CD8-positive, alpha-beta memory T cell (primary cell): ENCODE measurements at places on chromosomes 3 and 15.

GRCh38 chr3:142852009-142852408 is 36.9 kb downstream of the PCOLCE2 start:
- H3K27me3 ChIP-seq: no peaks in the 10 kb centered on the region
- no peaks in the 10 kb centered on the region for H3K36me3 ChIP-seq
- H3K4me3 ChIP-seq: no peak overlapping the region
- H3K4me1 ChIP-seq: no peaks in the 10 kb centered on the region
- DNase-seq: no peak
- H3K27ac ChIP-seq: no peak overlapping the region

GRCh38 chr3:161212171-161212771 is 8.8 kb upstream of the NMD3 start:
- H3K27ac ChIP-seq: no peak overlapping the region
- H3K36me3 ChIP-seq: no peaks in the 10 kb centered on the region
- no peak for DNase-seq
- H3K27me3 ChIP-seq: no peaks in the 10 kb centered on the region

DNA sequence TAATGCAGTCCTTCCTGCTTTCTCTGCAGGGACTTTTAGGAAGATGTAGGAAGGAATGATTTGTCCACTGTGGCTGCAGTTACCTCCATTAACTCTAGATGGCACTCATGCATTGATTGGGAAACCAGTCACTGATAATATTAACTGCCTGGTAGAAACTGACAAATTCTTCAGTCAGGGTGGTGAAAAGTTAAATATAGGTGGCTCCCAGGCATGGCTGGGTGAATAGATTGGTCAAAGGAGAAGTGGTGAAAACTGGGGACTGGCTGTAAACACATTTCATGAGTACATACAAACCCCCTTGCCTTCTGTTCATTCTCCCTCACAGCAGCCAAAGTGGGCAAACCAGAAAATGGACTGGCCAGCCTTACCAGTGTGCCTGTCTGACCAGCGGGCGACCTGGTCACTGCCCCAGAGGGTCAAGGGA is 333.4 kb downstream of the THSD4 start:
- no peaks in the 10 kb centered on the region for H3K36me3 ChIP-seq
- DNase-seq: no peak
- no peaks in the 10 kb centered on the region for H3K27me3 ChIP-seq
- H3K4me3 ChIP-seq: no peak overlapping the region

GRCh38 chr3:176692966-176693785 is 504.1 kb downstream of the TBL1XR1 start:
- H3K27ac ChIP-seq: no peak overlapping the region
- no peaks in the 10 kb centered on the region for H3K27me3 ChIP-seq
- DNase-seq: no peak
- no peaks in the 10 kb centered on the region for H3K4me1 ChIP-seq

DNA sequence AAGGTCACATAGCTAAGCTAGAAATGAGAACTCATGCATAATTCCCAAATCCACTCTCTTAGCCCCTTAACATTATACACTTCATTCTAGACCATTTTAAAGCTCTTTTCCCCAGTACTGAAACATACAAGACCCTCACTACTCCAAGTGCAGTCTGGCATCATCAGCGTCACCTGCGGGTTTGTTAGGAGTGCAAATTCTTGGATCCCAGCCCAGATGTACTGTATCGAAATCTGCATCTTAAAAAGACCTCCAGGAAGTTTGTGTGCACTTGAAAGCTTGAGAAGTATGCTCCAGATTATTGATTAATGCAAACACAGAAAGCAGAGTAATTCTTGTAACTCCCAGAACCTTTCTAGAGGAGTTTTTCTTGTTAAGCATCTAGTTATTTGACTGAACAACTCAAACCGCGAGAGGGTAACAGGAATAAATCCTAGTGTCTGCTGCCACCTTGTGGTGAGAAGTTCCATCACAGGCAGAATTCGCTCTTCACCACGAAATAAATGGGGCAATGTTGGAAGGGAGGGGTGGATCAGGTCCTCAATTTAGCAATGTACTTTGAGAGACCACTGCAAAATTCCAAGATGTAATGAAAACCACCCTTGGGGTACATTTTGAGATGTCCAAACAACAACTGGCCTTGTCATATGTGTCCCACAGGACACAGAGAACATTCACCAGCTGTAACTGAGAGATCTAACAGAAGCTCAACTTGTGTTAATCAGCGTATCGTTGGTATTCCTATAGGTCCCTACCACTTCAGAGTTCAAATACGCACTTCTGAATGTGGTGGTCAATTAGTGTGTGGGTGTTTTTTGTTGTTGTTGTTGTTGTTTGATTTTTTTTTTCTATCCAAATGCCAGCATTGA is 583 bp upstream of the C3orf49 start:
- no peak overlapping the region for H3K4me3 ChIP-seq
- no peak overlapping the region for H3K27ac ChIP-seq
- peak; percentile 58 for DNase-seq
- no peaks in the 10 kb centered on the region for H3K36me3 ChIP-seq
- no peaks in the 10 kb centered on the region for H3K4me1 ChIP-seq

DNA sequence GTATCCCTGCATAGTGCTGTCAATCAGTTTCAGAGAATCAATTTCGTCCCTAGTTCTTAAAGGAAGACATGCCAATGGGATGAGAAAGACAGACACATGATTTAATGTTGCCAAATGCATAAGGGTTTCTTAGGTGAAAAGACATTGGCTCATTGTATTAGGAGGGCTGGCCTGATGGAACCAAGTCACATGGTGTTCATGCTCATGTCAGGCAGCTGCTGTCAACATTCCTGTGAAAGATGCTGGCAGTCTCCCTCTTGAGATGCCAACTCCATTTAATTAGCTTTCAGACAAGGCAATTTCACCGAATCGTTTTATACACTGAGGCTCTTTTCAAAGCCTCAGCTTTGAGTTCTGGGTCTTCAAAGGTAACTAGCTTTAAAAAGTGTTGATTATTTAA is 16.1 kb upstream of the IL1RAP start:
- H3K4me3 ChIP-seq: no peak overlapping the region
- no peak for DNase-seq
- H3K27ac ChIP-seq: no peak overlapping the region
- H3K4me1 ChIP-seq: no peaks in the 10 kb centered on the region

DNA sequence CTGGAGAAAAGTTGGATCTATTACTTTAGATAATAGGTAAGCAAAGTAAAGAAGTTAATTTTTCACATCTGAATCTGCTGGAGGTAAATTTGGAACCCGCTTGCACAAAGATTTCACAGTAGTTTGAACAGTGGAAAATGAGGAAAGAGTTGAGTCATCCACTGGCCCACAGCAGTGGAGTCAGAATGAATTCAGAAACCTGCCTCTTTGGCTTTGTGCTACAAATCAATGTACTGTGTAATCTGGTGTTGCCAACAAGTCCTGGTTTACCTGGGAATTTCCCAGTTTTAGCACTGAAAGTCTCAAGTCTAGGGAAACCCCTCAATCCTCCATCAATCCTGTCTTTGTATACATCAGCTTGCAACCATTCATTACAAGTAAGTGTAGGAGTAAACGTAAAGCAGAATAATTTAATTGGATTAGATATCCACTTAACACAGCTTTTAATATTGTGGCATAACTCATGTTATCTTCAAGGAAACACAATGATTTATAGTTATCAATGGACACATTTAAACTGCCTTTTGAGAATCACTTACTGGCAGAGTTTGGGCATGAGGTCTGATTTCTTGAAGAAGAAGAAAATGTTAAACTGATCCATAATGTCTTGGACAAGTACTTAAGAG is 100.6 kb downstream of the DCLK3 start:
- H3K4me1 ChIP-seq: no peaks in the 10 kb centered on the region
- H3K27me3 ChIP-seq: no peaks in the 10 kb centered on the region
- no peak for DNase-seq
- no peak overlapping the region for H3K4me3 ChIP-seq
- no peaks in the 10 kb centered on the region for H3K36me3 ChIP-seq
- no peak overlapping the region for H3K27ac ChIP-seq

- no peak for DNase-seq
- no peak overlapping the region for H3K27ac ChIP-seq
- H3K27me3 ChIP-seq: no peaks in the 10 kb centered on the region
- no peaks in the 10 kb centered on the region for H3K36me3 ChIP-seq
- peaks cover 4% of the 10 kb centered on the region for H3K4me1 ChIP-seq
These were observed 84.1 kb downstream of the ZNF609 start for GRCh38 chr15:64544450-64544849.

DNA sequence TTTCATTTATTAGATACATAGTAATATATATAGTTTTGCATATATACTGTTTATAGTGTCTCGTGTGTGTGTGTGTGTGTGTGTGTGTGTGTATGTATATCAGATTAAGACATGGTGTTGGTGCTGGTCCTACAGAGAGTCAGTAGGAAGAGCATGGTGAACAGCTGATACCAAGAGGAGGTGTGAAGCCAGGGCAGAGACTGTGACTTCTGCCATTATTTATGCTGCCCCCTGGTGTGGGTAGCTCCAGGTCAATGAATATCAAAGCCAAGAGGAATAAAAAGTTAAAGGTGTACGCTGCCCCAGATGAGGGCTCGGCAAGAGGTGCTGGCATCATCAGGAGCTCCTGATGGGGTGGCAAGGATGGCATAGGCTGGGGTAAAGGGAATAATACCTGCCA is 299.5 kb upstream of the RASGRP1 start:
- H3K4me3 ChIP-seq: no peak overlapping the region
- H3K27me3 ChIP-seq: no peaks in the 10 kb centered on the region
- no peaks in the 10 kb centered on the region for H3K36me3 ChIP-seq
- H3K27ac ChIP-seq: no peak overlapping the region
- H3K4me1 ChIP-seq: no peaks in the 10 kb centered on the region

DNA sequence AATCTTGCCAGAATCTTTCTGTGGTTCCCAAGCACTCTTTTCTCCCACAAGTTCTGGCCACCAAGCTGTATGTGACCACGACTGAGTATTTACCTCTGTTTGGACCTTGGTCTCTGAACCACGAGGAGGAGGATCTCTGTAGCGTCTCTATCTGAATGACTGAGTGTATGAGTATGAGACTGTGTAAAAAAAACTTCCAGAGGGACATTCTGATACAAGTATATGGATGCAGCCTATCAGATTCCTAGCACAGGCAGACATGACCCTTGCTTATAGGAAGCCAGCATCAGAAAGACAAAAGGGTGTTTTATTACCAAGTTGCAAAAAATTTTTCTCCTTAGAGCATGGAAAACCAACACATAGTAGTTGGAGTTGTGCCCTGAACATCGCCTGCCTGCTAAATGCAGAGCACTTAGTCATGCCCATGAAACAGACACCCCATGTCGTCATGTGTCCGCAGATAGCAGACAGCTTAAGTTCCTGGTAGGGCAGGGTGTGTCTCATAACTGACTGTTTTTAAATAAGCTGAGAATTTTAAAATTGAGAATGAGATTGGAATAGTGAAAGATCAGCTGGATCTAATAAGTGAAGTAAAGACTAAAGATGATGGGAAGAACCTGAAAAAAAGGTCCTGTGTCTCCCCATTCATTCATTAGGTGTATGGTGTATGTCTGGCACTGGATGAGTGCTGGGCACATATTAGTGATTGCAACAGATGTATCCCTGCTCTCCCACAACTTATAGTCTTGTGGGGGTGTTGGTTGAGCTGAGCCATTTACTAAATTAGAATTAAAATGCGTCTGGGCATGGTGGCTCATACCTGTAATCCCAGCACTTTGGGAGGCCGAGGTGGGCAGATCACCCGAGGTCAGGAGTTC is 30.9 kb downstream of the DAG1 start:
- no peak overlapping the region for H3K4me3 ChIP-seq
- H3K27me3 ChIP-seq: no peaks in the 10 kb centered on the region
- H3K36me3 ChIP-seq: no peaks in the 10 kb centered on the region
- H3K27ac ChIP-seq: peak overlapping the region; percentile 6

- H3K36me3 ChIP-seq: no peaks in the 10 kb centered on the region
- H3K4me1 ChIP-seq: no peaks in the 10 kb centered on the region
- no peak overlapping the region for H3K27ac ChIP-seq
- DNase-seq: no peak
These were observed 14.5 kb upstream of the KBTBD12 start for GRCh38 chr3:127900536-127900935.

GRCh38 chr15:83204697-83205096 is 2.9 kb downstream of the HDGFL3 start:
- H3K27me3 ChIP-seq: no peaks in the 10 kb centered on the region
- H3K4me1 ChIP-seq: no peaks in the 10 kb centered on the region
- no peaks in the 10 kb centered on the region for H3K36me3 ChIP-seq
- DNase-seq: no peak
- H3K27ac ChIP-seq: no peak overlapping the region

DNA sequence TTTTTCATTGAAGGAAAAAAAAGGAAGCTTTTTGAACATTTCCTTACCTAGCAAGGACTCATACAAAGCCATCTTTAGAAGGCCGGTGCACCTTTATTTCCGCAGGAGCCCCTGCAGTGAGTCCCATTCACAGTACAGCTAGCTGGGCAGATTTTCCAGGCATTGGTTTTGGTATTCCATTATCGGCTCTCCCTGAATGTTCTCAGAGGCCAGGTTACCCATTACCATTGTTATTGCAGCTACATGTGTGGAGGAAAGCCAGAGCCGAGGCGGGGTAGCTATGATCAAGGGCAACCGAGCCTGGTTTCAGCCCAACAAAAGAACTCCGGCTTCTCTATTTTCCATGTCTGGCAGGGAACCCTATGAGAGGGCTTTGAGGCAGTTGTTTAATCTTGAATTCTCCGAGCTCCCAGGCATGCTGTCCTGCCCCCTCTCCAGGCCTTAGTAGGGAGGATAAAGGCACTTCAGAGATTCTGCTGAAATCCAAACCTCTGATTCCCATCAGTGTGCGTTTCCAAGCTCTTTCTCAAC is 100.3 kb downstream of the LRRK1 start:
- H3K27me3 ChIP-seq: no peaks in the 10 kb centered on the region
- H3K27ac ChIP-seq: no peak overlapping the region
- no peaks in the 10 kb centered on the region for H3K4me1 ChIP-seq
- no peaks in the 10 kb centered on the region for H3K36me3 ChIP-seq
- no peak overlapping the region for H3K4me3 ChIP-seq
- no peak for DNase-seq

DNA sequence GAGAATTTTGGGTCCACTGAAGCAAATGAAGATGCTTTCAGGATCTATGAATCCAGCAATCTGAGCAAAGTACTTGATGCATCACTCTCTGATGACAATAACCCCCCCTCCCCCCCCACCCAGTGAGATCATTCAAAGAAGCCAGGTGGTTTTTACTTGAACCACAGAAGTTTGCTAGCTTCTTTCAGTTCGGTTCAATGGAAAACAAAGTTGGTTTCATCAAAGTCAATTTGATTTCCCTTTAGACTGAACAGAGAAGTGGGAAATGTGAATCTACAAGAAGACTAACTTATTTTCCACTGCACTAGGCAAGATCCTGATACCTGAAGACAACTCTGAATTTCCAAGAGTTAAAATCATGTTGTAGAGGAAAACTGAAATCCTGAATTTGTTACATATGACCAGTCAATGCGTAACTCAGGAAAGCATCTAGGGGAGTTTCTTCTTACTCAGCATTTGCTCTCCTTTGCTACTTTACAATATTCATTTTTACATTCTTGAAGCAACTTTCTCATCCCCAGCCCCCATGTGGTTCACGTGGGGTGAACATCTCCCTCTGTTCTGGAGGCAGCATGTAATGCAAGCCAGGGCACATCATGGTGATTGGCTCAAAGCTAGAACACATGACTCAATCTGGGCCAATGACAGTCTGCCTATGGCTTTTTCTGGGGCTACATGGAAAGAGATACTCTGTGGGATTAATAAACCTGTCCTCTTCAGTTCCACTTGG is 572.6 kb downstream of the FOXP1 start:
- peaks cover 10% of the 10 kb centered on the region for H3K36me3 ChIP-seq
- DNase-seq: peak; percentile 58
- H3K4me1 ChIP-seq: peaks cover 68% of the 10 kb centered on the region
- H3K27me3 ChIP-seq: no peaks in the 10 kb centered on the region
- no peak overlapping the region for H3K4me3 ChIP-seq
- H3K27ac ChIP-seq: no peak overlapping the region
